ENCODE measurements at places on chromosomes 6 and 20. TPM values are rescaled to one million over a fixed set of nuclear protein-coding genes. Genes with fewer than 3 reads are reported as not detected.

GRCh38 chr6:168027521-168027920, 30.1 kb downstream of the KIF25 start:
- DNase-seq = no peak

- DNase-seq = no peak
These were observed 385.7 kb upstream of the MMS22L start for GRCh38 chr6:97668716-97669115.

GRCh38 chr20:41770427-41770826, 152.2 kb upstream of the CHD6 start:
- no peak for DNase-seq

DNA sequence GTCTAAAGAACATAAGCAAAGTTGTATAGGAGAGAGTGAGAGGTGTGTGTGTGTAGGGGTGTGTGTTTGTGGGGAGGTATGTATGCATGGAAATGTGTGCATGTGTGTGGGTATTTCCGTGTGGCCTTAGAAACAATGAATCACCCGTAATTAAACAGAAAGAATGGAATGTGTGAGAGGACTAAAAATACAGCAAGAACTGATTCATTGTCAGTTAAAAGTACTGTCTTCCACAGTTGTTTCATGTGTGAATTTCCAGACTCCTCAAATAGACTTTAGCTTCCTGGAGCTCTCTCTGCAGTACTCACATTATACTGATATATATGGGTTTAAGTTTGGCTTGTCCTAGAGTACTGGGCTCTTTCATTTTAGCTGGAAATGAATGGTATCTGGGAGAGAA, 145.7 kb downstream of the RIMS1 start:
- DNase-seq = no peak

- DNase-seq = no peak
These were observed 48.4 kb upstream of the FRMD1 start for GRCh38 chr6:168127384-168127868.

DNA sequence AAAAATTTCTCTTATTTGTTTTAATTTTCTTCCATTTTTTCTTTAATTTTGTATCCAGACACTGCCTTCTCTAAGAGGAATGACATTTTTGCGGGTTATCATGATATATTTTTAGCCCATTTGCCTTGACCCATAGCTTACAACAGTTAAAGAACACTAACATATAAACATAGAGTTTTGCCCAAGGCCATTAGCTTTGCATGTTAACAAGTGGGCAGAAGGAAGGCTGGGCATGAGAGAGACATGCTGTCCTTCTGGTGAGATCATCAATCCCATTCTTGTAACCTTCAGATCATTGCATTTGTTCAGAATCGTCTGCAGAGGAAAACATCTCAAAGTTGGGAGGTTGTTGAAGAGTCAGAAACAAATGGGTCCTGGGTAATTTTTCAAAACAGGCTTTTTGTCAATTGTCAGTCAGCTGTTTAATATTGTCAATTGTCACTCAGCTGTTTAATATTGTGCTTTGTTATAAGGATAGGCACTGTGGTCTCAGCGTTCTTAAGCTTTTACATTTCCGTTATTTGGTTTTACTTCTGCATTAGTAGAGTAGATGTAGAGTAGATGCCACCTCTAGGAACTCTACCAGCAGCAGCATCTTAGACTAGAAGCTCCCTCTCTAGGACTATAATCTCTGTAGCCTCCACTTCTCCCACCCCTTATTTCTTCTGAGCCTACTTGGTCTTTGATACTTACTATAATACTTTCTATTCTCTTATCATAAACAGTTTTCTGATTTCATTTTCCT, 243.1 kb downstream of the ESR1 start:
- no peak for DNase-seq

GRCh38 chr20:40993794-40994540, 34.7 kb upstream of the TOP1 start:
- DNase-seq = no peak

DNA sequence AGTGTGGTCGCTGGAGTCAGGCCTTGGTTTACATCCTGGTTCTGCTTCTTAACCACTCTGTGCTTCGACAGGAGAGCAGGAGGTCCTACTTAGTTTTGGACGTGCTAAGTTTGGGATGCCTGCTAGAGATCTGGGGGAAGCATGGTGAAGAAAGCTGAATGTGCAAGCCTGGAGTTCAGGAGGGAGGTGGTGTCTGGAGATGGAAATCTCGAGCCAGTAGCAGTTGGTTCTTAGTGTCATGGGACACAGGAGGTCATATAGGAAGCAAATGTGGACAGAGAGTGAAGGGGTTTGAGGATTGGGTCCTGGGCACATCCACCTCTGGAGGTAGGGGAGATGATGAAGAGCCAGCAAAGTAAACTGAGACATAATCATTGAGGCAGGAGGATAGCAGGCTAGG, 131.4 kb downstream of the SYCP2 start:
- no peak for DNase-seq

DNA sequence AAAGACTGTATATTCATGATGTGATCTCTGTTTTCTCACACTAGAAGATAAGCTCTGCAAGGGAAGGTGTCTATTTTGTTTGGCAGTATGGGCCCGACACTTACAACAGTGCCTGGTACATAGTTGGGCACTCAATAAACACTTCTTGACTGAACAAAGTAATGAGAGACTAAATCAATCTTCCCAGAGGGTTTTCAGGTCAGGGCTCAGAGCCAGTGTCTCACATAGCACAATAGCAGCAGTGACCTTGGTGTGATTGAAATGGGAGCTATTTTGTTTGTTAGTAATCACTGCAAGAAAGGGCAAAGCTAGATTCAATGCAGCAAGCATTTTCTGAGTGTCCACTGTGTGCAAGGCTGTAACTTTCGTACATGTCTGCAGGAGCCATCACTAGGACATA, 26.4 kb upstream of the GCM1 start:
- DNase-seq = no peak

- DNase-seq = no peak
These were observed 45.4 kb downstream of the CDH4 start for GRCh38 chr20:61297491-61297890.

The SLC22A3 gene
- 25.9 TPM for polyA plus RNA-seq

The CFAP61 gene
- 0.12 TPM for polyA plus RNA-seq

The ABHD16B gene
- polyA plus RNA-seq = not detected

The ZC3H12D gene
- polyA plus RNA-seq = 0.25 TPM

The IL17F gene
- not detected for polyA plus RNA-seq

Data from left renal pelvis (tissue), 4 donors.